Ovary (tissue), 10 donors: ENCODE measurements at places on chromosomes 2 and 18.

- DNase-seq = no peak
These were observed 40.2 kb upstream of the LCLAT1 start for GRCh38 chr2:30406853-30407252.

- no peak for DNase-seq
These were observed 4.5 kb downstream of the HAAO start for GRCh38 chr2:42787788-42788477.

GRCh38 chr2:44616667-44617155 is 255.0 kb downstream of the CAMKMT start:
- no peak for DNase-seq

DNA sequence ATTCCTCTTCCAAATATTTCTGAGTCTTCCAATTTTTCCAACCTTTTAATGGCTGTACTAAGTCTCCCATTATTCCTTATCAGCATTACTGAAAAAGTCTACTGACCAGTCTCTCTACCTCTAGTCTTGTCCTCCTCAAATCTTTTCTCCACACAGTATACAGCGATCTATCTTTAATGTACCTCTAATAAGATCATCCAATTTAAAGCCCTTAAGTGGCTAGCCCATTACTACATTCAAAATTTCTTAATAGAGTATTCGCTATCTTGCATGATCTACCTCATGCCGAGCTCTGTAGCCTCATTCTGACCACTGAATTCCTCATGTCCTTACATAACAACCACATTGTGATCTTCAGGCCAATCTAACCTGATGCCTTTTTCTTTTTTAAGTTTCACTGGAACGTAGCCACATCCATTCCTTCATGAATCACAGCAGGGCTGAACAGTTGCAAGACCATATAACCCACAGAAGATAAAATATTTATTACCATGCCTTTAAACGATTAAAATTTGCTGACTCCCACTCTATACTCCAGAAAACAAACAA is 57.9 kb downstream of the SLC66A3 start:
- no peak for DNase-seq

- peak; percentile 24 for DNase-seq
These were observed 19.5 kb upstream of the TNS1 start for GRCh38 chr2:218022131-218022850.

GRCh38 chr2:86048888-86049287 is 56.8 kb downstream of the POLR1A start:
- no peak for DNase-seq

- DNase-seq = no peak
These were observed 3.2 kb downstream of the ANKRD44 start for GRCh38 chr2:197307236-197307932.

DNA sequence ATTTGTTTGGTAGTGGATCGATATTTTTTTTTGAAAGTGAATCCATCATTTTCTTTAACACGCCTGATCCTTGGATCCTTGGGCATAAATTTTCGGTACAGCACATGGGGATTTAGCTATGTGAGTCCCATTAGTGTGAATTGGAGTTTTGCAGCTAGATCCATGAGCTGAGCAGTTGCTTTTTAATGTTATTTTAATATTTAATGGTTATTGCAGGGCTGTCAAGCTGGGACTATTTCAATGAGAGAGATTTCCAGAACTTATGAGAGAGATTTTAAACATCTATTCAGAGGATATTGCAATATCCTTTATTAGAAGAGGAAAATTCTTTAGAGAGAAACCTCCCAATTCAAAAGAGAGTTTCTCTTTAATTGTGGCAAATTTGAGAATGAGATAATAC is 35.6 kb upstream of the TCF4 start:
- DNase-seq = no peak

- DNase-seq = no peak
These were observed 985.8 kb upstream of the NRXN1 start for GRCh38 chr2:52017646-52018235.

DNA sequence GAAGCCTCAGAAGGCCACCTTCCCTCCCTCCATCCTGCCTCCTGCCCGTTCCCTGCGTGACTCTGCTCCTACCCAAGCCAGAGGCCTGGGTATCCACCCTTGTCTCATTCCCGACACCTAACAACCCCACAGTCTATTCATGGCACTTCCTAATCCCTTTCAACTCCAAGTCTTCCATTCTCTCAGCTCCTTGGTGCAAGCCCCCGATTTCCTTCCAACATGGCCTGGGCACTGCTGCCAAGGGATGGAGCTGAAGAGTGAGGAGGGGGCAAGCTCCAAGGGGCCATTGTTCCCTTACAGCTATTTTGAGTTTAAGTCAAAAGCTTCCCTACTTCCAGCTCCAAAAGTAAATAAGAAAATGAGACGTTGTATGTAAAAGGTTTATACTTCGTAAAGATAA is 84.8 kb upstream of the ASB18 start:
- DNase-seq = no peak

- DNase-seq = no peak
These were observed 330.3 kb upstream of the KCNJ3 start for GRCh38 chr2:154368153-154368552.

DNA sequence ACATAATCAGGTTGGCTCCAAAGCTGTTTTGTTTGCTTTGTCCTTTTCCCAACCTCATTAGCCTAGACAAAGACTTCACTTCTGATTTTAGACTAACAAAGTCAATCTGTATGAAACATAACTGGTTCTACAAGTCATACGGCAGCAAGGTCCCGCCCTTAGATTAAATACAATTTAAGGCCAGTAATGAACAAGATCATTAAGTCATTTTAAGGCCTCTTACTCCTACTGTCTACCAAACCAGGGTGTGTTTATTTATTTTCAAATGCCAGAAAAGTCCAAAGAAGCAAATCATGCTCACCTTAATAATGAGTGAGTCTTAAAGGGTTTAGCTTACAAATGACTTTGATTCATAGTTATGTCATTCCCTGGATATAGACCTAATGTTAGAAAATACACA is 148.4 kb upstream of the ACVR2A start:
- no peak for DNase-seq

- DNase-seq = no peak
These were observed 63.5 kb upstream of the FN1 start for GRCh38 chr2:215499331-215499730.

- DNase-seq = no peak
These were observed 19.9 kb downstream of the ITGB6 start for GRCh38 chr2:160180172-160180571.

DNA sequence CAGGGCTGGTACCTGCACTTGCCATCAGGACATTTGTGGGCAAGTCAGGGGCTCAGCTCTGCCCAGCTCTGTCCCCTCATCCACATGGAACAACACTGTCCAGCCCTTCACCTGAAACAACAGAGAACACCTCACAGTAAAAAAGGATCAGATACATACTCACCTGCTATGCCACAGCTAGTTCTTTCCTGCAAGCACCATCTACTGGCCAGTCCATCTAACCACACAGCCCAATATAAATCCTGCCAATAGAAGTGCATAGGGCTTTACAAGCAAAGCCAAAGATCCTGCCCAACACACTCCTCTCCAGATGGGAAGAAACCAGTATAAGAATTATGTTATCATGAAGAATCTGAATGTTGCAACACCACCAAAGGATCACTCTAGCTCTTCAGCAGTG is 52.2 kb upstream of the GALNT13 start:
- no peak for DNase-seq

DNA sequence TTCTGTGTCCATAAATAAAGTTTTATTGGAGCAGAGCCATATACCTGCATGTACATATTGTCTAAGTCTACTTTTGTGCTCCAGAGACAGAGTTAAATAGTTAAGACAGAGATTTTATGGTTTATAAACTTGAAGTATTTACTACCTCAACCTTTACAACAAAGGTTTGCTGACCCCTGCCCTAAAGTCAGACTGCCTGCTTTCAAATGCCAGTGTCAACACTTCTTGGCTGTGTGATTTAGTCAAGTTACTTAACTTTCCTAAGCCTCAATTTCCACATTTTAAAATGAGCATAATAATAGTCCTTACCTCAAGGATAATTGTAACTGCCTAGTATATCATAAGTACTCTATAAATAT is 44.4 kb upstream of the ITPRID2 start:
- DNase-seq = no peak

- DNase-seq = no peak
These were observed 388.0 kb upstream of the SYT4 start for GRCh38 chr18:43665105-43665788.

DNA sequence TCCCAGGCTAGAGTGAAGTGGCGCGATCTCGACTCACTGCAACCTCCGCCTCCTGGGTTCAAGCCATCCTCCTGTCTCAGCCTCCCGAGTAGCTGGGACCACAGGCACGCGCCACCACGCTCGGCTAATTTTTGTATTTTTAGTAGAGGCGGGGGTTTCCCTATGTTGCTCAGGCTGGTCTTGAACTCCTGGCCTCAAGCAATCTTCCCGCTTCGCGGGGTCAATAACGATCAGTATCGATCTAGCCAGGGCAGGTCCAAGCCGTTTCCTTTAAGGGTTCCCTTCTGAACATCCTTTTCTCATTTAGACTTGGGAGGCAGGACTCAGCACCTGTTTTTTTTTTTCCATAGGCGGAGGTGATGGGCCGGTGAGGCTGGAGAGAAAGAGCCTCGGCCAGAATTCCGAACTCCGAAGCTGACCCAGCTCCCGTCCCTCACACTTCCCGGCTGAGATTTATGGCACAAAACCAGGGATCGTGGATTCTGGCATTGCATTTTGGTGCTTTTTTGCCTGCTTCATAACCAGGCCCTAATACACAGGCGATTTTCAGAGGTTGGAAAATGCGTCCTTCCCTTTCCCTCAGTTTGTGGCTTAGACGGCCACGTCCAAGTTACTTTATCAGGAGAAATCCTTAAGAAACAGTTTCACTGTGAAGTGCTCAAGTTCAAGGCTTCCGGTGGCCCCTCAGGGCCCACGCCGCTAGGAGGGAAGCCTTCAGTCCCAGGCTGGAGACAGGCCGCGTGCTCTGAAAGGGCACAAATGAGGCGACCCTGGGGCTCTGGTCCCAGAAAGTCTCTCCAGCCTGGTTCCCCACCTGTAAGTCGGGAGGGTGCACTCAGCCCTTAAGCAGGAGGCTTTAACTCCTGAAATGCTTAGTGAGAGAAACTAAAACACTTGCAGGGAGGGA is 998 bp upstream of the SLC66A3 start:
- peak; percentile 41 for DNase-seq

DNA sequence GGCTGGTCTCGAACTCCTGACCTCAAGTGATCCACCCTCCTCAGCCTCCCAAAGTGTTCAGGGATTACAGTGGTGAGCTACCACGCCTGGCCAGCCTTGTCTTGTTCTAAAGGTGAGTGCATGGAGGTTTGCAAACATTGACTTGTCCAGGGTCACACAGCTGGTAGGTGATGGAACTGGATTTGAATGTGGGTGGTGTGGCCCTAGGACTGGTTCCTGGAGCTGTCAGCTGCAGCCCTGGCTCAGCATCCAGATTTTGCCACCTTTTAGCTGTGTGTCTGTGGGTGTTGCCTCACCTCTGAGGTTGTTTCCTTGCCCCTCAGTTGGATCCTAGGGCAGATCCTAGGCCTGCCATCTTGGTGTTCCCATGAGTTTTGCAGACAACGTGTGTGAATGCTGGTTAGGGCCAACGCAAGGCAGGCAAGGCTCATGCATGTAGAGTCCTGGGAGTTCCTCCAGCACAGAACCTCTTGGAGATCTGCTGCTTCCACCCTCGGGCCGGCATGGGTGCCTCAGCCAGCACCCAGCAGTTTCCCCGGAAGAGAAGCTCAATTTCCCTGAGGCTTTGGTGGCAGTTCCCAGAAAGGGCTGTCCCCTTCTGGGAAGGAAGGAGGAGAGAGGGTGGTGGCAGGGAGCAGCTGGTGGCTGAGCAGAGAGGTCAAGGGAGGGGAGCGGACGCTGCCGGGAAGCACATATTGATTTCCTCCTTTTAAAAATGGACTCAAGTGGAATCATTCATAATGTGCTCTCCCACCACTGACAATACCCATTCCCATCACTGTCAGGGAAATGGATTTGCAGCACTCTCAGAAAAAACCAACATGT is 127.6 kb upstream of the HS6ST1 start:
- DNase-seq = peak; percentile 6

DNA sequence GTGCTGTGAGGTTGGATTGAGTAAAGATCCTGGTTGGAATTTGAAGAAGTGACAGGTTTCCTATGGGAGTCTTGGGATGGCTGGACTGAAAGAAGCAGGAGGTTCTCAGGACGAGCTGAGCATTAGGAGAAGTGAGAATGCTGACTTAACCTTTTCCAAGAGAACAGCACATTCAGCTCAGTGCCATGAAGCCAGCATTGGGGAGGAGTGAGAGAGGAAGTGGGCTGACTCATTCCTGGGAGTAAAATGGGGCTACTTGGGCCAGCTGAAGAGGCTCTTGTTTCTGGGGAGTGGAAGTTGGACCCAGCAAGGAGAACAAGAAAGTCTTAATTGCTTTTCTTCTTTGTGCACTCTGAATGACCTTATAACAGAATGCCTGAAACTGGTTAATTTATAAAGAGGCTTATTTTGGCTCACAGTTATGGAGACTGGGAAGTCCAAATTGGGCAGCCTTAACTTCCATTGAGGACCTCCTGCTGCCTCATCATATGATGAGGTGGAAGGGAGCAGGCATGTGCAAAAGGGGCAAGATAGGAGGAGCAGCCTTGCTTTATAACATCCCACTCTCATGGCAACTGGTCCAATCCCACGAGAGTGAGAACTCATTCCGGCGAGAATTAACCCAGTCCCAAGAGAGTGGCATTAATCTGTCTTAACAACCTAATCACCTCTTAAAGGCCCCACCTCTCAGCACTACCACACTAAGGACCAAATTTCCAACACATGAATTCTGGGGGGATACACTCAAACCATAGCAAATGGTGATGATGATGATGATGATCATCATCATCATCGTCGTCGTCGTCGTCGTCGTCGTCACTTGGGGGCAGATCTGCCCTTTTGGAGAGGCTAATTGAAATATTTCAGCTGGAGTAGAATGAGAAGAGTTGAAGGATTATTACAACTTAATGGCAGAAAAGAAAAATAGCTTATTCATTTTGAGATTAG is 26.1 kb downstream of the DGUOK start:
- no peak for DNase-seq

- no peak for DNase-seq
These were observed 58.8 kb downstream of the GPC1 start for GRCh38 chr2:240494194-240494793.

GRCh38 chr2:139411236-139411635 is 631.0 kb upstream of the NXPH2 start:
- DNase-seq = no peak
